ENCODE measurements at places on chromosomes 5 and 9.
A peak's percentile ranks its signal among the peaks of the same experiment; 100 is the strongest.

- no peak for DNase-seq
Measured at GRCh38 chr5:172901012-172901780, 58.0 kb upstream of the RPL26L1 start.

GRCh38 chr5:403995-404394 is 39.0 kb upstream of the EXOC3 start:
- no peak for DNase-seq

GRCh38 chr9:129875687-129876395 is 40.6 kb downstream of the USP20 start:
- peak; percentile 94 for DNase-seq

DNA sequence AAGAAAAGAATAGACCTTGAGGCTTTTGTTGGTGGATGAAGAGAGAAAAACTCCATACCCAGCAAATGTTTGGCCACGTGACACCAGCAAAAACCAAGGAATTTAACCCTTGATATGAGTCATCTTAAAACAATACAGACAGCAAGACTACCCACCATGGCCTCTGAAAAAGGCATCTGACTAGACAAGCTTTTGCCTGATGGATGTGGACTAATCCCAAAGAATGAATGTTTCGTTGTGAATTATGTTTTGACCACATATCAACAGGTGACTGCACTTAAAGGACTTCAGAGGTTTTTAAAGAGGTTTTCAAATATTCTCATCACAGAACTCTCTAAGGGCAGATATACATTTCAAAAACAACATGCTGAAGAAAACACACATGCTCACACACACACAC is 33.0 kb upstream of the SLC1A3 start:
- no peak for DNase-seq

DNA sequence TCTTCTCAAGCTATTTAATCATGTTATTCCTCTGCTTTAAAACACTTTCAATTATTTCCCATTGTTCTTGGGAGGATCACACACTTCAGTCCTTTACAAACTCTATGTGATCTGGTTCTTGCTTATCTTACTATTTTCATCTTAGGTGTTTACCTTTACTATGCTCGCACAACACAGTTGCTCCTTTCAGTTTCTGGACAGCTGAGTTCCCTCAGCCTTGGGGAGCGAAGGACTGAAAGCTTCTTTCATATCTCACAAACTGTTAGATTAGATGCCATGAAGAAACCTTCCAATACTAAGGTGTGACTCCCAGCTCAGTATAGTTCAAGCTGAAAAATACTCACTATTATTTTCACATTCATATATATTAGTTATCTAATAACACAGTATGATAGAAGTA is 117.9 kb downstream of the CDC42SE2 start:
- no peak for DNase-seq

DNA sequence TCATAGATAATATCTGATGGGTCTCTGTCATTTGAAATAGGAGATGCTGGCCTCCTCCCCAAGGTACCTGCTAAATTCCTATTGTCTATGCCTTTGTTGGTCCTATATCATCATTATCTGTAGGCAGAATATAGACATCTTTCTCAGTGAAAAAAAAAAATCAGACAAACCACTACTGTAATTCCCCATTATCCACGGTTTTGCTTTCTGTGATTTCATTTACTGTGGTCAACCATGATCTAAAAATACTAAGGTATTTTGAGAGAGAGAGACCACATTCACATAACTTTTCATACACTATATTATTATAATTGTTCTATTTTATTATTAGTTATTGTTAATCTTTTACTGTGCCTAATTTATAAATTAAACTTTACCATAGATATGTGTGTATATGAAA is 122.5 kb downstream of the INVS start:
- no peak for DNase-seq

GRCh38 chr5:171868236-171868635 is 82.6 kb downstream of the SMIM23 start:
- DNase-seq = no peak

Data from NCI-H524 treated with DMSO at 0.1 percent for 48 hours (cell line).